ENCODE measurements at places on chromosomes 11 and 22.

DNA sequence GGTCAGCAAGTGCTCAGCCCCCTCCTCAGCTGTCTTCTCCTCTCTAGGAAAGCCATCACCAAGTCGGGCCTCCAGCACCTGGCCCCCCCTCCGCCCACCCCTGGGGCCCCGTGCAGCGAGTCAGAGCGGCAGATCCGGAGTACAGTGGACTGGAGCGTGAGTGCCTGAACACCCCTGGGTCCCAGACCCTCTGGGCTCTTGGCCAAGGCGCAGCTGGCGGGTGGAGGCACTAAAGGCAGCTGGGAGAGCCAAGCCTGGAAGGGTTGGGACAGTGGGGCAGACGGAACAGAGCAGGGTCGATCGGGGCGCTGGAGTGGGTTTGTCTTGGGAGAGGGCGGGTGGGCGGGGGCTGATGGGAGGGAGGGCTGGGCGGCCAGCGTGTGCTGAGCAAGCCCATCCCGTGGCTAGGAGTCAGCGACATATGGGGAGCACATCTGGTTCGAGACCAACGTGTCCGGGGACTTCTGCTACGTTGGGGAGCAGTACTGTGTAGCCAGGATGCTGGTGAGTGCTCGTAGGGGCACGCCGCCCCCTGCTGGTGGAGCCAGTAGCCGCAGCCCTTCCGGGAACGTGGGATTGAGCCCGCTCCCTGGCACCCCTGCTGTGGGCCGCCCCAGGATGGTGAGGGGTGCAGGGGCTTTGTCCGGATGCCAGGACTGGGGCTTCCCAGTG lies 14.1 kb upstream of the MDK start:
- no peak for DNase-seq

- no peak for DNase-seq
Measured at GRCh38 chr22:45857519-45857918, 119.4 kb downstream of the WNT7B start.

DNA sequence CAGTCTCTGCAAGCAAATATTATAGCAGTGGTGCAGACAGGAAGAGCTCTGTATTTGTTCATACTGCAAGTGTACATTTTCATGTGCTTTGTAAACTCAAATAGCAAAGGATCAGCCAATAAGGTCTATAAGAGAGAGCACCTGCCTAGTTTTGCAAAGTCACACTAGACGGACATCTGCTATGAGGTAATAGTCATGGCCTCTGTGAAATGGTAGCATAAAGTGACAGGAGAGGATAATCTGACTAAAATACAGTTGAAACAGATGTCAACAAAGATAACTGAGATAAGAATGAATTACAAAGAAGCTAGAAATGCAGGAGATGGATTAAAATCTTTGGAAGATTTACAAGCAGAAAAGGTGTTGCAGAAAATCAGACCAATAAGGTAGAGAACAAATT lies 70.6 kb upstream of the SPON1 start:
- no peak for DNase-seq

DNA sequence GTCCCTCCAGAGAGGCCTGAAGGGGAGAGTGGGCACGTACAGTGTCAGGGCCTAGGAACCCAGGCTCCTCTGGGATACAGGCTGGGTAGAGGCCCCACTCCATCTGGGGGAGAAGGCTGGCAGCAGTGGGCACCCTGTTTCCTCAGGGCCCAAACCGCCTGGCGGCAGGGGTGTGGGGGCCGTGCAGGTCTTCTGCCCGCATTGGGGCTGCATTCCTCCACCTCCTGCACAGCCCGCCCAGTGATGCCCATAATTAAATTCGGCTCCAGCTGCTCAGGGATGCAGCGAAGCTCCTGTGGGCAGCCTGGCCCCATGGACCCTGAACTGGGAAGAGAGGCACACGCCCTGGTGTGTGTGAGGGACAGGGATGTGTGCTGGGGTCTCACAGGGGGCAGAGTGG lies 35.4 kb downstream of the KCNQ1OT1 start:
- no peak for DNase-seq

DNA sequence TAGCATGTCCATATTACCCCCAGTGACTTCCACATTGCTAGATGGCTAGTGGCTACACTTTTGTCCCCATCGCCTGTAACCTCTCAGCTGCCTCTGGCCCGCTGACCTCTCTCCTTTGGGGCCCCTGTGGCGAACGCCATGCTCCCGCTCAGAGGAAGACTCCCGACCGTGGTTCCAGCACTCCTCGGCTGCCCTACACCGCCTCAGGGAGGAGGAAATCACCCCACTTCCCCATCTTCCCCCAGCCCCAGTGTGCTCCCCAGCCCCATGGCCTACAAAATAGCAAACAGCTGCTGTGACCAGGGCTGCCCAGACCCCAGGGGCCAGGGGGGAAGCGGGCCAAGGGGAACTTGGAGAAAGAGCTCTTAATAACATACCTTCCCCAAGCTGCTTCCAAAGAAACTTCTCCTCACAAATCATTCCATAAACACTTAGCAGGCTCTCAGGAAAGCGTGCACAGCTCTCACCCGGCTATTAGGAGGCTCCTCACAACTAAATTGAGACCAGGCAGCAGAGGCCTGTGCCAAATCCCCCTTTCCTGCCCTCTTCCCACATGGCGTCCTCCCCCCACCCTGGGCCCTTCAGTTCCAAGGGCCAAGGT lies 63.5 kb upstream of the WNT11 start:
- DNase-seq = no peak

All from chondrocyte (in vitro differentiated cells).